ENCODE measurements at places on chromosomes 3 and 15.

DNA sequence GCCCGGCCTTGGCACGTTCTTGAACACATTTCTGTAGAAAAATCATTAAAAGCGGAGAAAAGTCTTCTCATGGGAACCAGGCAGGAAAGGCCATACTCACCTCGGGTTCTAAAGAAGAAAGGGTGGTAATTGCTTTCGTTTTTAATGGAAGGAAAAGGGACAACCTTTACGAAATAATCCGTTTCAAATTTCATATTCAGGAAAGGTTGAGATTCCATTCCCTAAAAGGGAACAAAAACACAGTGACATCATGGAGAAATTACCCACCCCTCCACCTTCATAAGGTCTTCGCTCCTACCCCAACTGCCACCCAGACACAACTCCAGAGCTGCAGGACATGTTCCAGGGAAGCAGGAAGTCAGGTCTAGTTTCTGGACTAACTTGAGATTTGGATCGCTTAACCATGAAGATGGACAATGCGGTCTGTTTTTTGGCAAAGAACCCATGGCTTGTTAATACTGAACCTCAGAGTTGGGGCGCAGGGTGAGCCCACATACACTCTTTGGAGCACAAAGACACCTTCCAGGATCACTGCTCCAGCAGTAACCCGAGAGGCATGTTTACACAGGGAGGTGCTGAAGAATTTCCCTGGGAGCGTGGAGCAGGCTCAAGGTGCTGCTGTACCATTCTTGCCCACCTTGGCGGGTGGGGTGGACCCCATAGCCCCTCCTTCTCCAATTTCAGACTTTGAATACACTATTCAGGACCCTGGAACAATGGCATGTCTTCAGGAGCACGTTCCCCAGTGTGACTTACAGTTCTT, 49.2 kb downstream of the SPATA12 start:
- DNase-seq: no peak

DNA sequence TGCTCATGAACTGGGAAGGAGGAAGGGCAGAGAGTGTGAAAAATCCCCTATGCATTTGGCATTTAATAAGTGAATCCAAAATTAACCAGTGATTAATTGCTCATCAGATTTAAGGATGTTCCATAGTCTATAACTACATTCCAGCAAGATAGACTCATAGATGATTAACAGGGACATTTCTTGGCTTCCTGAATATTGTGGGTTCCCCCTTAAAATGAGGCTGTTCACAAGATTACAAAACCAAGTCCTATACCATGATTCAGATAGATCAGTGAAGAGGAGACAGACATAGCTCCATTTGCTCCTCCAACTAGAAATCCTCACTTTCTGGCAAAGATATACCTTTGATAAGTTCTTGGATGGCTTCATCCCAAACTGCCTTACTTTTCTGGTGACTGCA, 15.4 kb downstream of the RASGRP1 start:
- DNase-seq: no peak

DNA sequence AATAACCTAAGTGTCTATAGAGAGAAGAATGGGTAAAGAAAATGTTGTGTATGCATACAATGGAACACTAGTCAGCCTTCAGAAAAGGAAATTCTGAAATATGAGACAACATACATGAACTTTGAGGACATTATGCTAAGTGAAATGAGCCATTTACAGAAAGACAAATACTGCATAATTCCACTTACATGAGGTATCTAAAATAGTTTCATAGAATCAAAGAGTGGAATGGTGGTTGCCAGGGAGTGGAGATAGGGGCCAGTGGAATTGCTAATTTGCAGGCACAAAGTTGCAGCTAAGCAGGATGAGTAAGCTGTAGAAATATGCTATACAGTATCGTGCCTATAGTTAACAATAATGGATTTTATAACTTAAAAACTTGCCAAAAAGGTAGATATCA, 779.6 kb upstream of the ARPP21 start:
- no peak for DNase-seq

DNA sequence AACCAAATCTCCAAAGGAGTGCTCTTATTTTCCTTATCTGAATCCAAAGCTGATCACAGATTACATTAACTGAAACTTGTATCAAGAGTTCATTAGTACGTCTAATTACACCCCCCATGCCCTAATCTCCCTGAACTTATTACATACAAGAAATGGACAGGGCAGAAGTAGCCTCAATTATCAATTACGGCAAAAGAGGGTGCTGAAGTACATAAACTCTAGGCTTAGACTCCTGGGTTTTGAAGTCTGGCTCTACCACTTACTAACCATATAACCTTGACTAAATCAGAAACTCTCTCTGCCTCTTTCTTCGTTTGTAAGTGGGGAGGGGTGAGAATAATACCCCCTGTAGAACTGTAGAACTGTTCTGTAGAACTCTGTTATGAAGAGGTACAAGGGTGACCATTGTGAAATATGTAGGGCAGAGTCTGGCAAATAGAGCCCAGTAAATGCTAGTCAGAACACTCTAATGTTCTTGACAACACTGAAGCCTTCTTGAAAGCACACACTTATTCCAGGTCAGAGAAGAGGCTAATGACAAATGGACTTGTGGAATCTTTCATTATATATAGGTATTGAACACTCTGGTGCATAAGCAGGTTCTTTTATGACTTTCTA, 19.6 kb upstream of the OR5K4 start:
- DNase-seq: no peak

All from HL-60 (cell line).